Fibroblast of skin of abdomen (primary cell): ENCODE measurements at places on chromosomes 12 and 14.

DNA sequence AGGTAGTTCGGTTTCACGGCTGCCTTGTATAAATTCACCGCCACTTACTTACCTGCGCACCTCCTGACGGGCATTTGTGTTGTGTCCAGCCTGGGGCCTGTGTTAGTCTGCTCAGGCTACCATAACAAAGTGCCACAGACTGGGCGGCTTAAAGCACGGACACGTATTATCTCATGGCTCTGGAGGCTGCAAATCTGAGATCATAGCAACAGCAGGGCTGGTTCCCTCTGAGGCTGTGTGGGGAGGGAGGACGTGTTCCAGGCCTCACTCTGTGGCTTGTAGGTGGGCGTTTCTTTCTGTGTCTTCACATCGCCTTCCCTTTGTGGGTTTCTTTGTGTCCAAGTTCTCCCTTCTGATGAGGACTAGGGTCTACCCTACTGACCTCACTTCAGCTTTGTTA, 93.5 kb upstream of the FZD10 start:
- DNase-seq, result no peak

DNA sequence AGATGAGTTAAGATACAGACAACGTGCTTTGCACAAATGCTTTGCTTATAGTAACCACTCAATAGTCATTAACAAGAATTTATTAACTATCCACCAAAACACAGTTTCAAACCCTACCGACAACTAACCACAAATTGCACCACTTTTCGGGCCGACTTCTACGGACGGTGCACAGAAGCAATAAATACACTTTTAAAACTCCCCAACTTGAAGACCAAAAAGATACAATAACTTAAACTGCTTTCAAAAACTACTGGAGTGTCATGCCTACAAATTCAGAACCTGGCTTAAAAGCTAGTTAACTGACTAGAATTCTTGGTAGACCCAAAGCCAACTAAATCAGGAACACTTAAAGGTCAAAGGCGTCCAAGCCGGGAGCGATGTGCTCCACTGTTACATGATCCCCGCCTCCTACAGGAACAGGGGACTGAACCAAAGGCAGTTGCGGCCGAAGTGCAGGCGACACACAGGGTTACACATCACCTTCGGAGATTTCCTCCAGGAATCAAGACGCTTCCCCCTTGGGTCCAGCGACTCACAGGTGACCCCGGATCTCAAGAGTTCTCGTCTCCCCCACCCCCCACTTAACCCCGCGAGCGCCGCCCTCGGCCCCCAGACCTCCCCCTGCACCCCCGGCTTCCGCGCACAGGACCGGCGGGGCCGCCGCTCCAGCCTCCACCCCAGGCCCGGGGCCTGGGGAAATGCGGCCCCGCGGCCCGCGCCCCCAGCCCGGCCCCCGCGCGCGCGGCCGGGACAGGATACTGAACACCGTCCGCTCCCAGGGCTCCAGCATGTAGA, 507 bp downstream of the SPTSSA start:
- DNase-seq, result peak; percentile 20

DNA sequence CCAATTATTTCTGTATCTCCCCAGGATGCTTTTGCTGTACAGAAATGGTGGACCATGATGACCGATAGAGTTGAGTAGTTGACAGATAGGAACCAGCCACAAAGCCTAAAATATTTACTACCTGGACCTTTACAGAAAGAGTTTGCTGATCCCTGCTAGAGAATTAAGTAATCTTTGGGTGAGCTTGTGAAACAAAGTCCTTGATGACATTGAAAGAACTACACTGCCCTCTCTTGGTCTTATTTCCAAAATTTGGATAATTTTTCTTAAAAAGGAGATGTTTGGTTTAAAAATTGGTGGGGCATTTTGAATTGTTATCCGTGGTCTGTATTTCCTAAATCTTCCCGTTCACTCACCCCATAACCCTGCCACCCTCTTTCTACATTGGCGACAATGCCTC, 13.7 kb upstream of the TCTN1 start:
- peak; percentile 56 for DNase-seq

- peak; percentile 52 for DNase-seq
These were observed 291.1 kb downstream of the SYT1 start for GRCh38 chr12:79155683-79156082.

GRCh38 chr12:84135586-84136279, 776.9 kb downstream of the SLC6A15 start:
- peak; percentile 55 for DNase-seq

DNA sequence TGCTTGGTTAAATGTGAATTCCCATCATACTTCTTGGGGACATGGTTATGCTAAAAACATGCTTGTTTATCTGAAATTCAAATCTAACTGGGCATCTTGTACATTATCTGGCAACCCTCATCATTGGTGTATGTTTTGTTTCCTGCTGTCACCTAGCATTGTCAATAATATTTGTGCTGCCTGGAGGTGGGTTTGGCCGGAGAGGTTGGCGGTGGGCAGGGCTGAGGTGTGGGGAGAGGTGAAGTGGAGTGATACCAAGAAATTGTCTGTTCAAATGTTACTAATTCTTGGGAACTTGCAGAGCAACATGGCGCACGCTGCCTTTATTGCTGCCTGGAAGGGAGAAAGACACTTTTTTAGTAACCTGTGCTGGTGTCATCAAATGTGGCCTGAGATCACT, 280.5 kb downstream of the VRK1 start:
- DNase-seq, result no peak

DNA sequence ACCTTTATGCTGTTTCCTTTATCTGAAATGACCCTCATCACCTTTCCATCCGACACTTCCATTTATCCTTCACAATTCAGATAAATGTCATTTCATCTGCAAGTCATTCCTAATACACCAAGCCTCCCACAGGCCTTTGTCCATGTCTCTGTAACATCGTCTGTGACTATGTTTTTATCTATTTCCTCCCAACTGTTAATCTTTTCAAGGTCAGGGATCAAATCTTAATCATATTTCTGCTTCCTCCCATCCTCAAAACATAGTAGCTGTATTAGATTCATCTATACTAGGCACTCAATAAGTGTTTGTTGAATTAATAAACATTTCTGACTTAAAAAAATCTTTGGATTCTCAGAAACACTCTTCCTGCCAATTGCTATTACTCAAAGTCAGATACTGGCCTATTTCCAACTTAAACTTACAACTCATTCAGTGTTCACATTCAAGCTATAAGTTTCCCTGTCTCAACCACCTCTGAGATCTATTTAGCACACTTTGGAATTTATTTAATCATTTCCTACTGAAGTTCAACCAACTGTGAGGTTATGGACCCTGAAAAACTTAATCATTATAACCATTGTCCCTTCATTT, 100.2 kb upstream of the ALX1 start:
- peak; percentile 47 for DNase-seq

GRCh38 chr12:89225808-89226411, 126.4 kb downstream of the DUSP6 start:
- peak; percentile 78 for DNase-seq

- DNase-seq, result no peak
These were observed 165.1 kb downstream of the SLC38A4 start for GRCh38 chr12:46660719-46661109.

DNA sequence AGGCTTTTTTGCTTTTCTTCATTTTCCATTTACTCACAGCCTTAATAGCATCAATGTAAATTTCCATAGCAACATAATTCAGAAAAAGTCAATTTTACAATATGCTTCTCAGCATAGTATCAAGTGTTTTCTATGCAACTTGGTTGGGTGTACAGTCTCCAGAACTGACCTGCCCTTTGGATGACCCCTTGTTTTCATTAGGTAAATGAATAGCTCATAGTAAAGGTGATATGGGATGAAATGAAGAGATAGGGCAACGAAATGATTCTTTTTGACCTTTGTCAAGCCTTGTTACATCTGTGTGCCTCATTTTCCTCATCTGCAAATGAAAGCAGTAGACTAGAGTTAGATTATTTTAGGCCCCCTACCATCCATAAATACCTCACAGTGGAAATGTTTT, 1081.0 kb downstream of the TMTC2 start:
- DNase-seq, result no peak

- DNase-seq, result no peak
These were observed 597.3 kb downstream of the NRXN3 start for GRCh38 chr14:78767436-78767835.

DNA sequence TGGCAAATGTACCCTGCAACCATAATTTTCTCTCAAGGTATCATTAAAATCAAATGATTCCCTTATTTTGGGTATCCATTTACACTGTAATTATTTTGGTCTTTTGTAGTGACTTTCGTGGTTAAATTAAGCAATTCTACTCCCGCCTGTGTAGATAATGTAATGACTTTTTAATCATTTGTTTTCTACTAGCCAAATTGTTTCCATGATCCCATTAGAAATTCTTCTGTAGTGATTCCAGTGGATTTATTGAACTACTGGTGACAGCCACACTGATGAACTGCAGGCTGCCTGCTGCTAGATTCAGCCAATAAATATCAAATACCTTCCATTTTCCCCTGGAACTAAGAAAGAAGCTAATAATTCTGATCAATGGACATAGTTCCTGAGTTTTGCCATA, 96.0 kb downstream of the WIF1 start:
- no peak for DNase-seq

DNA sequence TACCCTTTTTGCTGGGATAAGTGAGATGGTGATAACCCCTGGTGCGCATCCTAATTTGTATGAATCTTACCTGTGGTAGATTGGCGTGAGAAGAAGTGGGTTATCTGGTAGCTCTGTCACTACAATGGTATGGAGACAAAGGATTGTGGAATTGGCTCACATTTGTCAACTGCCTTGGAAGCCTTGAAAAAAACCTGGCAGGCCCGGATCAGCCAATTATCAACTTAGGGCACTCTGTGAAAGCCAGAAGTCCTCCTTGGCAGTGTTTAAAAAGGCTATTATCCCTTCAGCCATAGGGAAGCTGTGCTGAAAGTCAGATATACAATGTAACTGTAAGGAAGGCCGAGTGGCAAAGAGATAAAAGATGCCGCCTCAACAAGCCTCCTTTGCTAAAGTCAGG, 56.5 kb downstream of the WASHC3 start:
- DNase-seq, result no peak

- no peak for DNase-seq
These were observed 138.2 kb downstream of the PRKD1 start for GRCh38 chr14:29789475-29789874.

GRCh38 chr12:32450363-32450762, 51.0 kb downstream of the FGD4 start:
- DNase-seq, result no peak

GRCh38 chr14:61300754-61301153, 19.6 kb upstream of the TMEM30B start:
- no peak for DNase-seq

- peak; percentile 99 for DNase-seq
These were observed 16.6 kb upstream of the SLC38A2 start for GRCh38 chr12:46389031-46389616.

- DNase-seq, result no peak
These were observed 192.5 kb downstream of the SLC25A21 start for GRCh38 chr14:36979863-36980262.

- DNase-seq, result no peak
These were observed 156.5 kb downstream of the PRKCH start for GRCh38 chr14:61477712-61478462.

GRCh38 chr12:54958048-54958658, 26.4 kb downstream of the TESPA1 start:
- DNase-seq, result peak; percentile 54

DNA sequence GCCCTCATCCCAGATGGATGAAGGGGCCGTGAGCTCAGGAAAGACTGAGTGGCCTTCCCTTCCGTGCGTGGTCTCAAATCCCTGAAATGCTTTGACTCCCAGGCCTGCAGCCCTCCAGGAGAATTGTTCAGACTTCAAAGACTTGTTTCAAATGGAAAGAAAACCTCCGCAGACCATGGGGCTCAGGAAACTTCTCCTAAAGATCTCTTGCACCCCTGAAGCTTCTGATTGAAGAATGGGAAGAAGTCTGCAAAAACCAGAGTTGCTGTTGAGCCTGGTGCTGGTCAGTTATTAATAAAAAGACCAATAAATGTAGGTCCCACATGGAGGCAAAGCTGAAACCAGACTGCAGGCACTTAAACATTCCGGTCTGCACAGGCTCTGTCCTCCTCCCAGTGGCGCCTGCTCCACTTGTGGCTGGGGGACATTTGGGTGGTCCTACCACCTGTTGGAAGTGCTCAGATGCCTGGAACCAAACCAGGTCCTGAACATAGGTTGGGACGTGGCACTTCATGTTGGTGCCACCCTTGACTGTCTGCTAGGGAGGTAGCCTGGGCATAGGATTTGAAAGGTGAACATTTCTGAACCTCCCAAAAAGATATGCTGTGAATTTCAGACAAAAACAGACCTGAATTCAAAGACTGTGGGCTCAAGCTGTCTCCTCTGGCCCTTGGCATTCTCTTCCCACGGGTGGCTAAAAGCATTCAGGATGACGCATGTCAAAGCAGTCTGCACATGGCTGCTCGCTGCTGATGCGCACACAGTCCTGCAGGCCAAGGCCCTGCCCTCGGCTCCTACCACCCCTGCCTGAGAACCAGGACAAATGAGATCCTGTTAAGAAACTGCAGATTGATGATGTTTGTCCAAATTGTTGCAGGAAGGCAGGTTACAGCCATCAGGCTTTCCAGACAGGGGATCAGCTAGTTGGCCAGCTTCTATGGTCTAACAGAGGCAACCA, 36.2 kb upstream of the MEG3 start:
- no peak for DNase-seq

- DNase-seq, result peak; percentile 96
These were observed 28.8 kb upstream of the BHLHE41 start for GRCh38 chr12:26153421-26154154.

- no peak for DNase-seq
These were observed 5.0 kb downstream of the NANOGNB start for GRCh38 chr12:7769999-7770398.

GRCh38 chr12:27672643-27673042, 23.6 kb upstream of the REP15 start:
- no peak for DNase-seq

DNA sequence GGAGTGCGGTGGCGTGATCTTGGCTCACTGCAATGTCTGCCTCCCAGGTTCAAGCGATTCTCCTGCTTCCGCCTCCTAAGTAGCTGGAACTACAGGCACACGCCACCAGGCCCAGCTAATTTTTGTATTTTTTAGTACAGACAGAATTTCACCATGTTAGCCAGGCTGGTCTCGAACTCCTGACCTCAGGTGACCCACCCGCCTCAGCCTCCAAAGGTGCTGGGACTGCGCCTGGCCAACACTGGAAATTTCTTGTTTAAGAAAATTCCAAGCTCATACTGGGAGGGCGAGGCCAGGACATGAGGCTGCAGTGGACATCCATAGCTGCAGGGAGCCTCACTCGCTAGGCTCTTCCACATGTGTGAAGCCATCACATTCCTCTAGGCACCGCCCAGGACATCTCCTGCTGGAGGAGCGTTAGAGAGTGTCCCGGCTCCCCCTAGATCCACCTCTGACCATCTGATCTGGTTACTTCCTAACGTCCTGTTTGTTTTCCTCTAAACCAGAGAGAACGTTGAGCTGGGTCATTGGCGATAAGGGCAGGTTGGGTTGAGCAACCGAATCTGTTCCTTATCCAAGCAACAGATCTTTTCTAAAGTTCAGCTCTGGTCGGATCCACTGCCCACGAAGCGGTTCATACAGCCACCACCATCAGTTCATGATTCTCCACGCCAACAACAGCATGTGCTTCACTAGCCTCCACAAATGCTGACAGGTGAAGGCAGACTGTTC, 108.2 kb upstream of the MED13L start:
- no peak for DNase-seq

GRCh38 chr12:20507711-20508110, 139.4 kb downstream of the PDE3A start:
- DNase-seq, result no peak
